ENCODE measurements at places on chromosomes 7 and 10. TPM values are rescaled to one million over a fixed set of nuclear protein-coding genes. Genes with fewer than 3 reads are reported as not detected.

The KCP gene
- 0.29 TPM for total RNA-seq

The PNLIPRP1 gene
- total RNA-seq, result not detected

DNA sequence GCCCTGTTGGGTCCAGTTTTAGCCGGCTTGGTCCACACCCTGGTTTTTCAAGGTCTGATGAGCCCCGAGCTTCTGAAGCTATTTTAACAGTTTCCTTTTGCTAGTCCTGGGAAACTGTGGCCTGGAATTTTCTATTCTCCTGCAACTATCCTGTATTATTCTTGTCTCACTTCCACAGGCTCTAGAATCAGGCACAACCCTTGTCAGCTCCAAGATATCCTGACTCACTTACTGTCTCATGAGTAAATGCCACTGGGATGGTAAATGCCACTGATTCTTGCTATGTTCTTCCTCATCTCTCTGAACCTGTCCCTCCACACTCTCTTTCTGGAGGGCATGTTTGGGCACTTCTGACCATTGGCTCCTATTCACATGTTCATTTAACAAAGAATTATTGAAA, 611.5 kb upstream of the IGFBP3 start:
- H3K27ac ChIP-seq, result no peak overlapping the region
- H3K27me3 ChIP-seq, result no peaks in the 10 kb centered on the region
- H3K4me3 ChIP-seq, result no peak overlapping the region
- DNase-seq, result no peak
- no peaks in the 10 kb centered on the region for H3K36me3 ChIP-seq
- H3K4me1 ChIP-seq, result no peaks in the 10 kb centered on the region

GRCh38 chr7:38241071-38241470, 32.4 kb downstream of the TARP start:
- peaks cover 21% of the 10 kb centered on the region for H3K4me1 ChIP-seq
- no peaks in the 10 kb centered on the region for H3K27me3 ChIP-seq
- no peak for DNase-seq
- H3K27ac ChIP-seq, result no peak overlapping the region
- H3K36me3 ChIP-seq, result peaks cover 2% of the 10 kb centered on the region

The DPYSL4 gene
- total RNA-seq, result 1.2 TPM

The CALN1 gene
- total RNA-seq, result not detected

- H3K4me3 ChIP-seq, result peak overlapping the region; percentile 73
- no peak for DNase-seq
- H3K36me3 ChIP-seq, result no peaks in the 10 kb centered on the region
- peaks cover 82% of the 10 kb centered on the region for H3K4me1 ChIP-seq
- H3K27ac ChIP-seq, result no peak overlapping the region
- no peaks in the 10 kb centered on the region for H3K27me3 ChIP-seq
These were observed 2.7 kb downstream of the ITGB1 start for GRCh38 chr10:32955299-32955772.

DNA sequence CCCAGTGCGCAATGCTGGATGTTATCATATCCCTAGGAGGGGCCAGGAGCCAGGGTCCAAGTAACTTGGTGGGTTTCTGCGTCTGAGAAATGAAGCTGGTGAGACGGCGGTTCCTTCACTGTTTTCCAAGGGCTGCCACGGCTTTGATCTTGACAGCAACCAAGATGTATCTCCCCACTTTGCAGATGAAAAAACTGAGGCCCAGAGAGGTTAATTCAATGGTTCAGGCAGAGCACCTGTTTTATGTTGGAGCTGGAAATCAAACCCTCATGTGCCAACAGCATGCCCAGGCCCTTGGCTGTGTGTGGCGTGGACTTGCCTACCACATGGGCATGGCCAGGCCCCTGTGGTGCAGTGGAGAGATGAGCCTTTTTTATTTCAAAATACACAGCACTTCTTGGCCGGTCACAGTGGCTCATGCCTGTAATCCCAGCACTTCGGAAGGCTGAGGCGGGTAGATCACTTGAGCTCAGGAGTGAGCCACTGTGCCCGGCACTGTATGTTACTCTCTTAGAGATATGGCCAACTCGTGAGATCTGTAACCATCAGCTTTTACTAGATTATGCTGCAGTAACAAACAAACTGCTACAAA, 225.2 kb upstream of the SH2B2 start:
- no peak overlapping the region for H3K4me3 ChIP-seq
- H3K36me3 ChIP-seq, result no peaks in the 10 kb centered on the region
- peaks cover 11% of the 10 kb centered on the region for H3K4me1 ChIP-seq
- no peak for DNase-seq
- no peaks in the 10 kb centered on the region for H3K27me3 ChIP-seq

The RSPH10B gene
- total RNA-seq, result not detected

- H3K27ac ChIP-seq, result no peak overlapping the region
- no peaks in the 10 kb centered on the region for H3K4me1 ChIP-seq
- no peak overlapping the region for H3K4me3 ChIP-seq
- no peaks in the 10 kb centered on the region for H3K27me3 ChIP-seq
- no peaks in the 10 kb centered on the region for H3K36me3 ChIP-seq
These were observed 205.9 kb upstream of the SEMA3D start for GRCh38 chr7:85392789-85393188.

DNA sequence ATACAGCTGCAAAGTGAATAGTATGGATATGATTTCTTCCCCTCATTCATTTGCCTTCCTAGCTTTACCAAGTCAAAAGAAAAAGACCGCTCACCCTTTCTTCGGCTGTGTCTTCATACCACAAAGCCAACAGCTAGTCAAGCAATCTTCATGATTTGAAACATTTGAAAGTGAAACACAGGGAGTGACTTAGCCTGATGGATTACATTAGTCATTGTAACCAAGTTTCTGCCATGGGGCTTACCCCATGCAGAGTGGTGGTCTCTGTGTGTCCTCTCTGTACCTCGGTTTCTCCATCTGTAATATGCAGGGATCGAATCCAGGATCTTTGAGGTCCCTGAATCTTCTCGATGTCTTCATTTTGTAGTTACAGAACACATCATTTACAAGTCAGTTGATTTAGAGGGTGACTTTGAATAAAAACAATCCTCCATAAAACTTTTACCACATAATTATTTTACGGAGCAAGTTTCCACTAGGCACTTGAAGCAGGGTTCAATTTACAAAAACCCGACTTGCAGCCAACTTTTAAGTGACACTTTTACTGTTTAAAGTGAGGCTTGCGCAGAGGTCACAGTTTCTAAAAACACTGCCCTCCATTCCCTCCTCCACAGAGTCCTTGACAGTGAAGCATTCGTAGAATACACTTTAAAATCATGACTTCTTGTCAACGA, 2.2 kb upstream of the LGI1 start:
- H3K4me3 ChIP-seq, result no peak overlapping the region
- H3K4me1 ChIP-seq, result peaks cover 21% of the 10 kb centered on the region
- no peaks in the 10 kb centered on the region for H3K36me3 ChIP-seq
- H3K27me3 ChIP-seq, result peaks cover 33% of the 10 kb centered on the region
- H3K27ac ChIP-seq, result no peak overlapping the region
- no peak for DNase-seq

DNA sequence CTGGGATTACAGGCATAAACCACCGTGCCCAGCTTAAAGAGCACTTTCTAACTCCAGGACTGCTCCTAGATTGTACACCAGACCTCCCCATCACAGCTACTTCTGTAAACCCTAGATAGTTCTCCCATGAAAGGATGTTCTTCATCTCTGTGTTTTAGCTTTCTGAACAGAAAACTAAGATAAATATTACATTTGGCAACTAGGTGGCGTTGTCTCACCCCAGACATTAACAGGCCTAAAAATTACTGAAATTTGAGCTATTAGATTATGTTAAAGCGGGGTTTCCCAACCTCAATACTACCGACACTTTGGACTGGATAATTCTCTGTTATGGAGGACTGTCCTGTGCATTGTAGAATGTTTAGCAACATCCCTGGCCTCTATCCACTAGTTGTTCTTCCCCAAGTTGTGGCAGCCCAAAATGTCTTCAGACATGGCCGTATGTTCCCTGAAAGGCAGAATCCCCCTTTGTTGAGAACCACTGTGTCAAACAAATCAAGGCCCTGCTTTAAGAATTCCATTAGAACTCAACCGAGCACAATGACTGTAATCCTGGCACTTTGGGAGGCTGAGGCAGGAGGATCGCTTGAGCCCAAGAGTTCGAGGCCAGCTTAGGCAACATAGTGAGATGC, 19.1 kb downstream of the ATOH7 start:
- H3K27ac ChIP-seq, result no peak overlapping the region
- no peaks in the 10 kb centered on the region for H3K27me3 ChIP-seq
- H3K4me3 ChIP-seq, result no peak overlapping the region
- H3K4me1 ChIP-seq, result peaks cover 2% of the 10 kb centered on the region

The CFAP69 gene
- total RNA-seq, result 0.77 TPM

GRCh38 chr7:773622-773915, 46.5 kb upstream of the PRKAR1B start:
- no peaks in the 10 kb centered on the region for H3K27me3 ChIP-seq
- peaks cover 30% of the 10 kb centered on the region for H3K36me3 ChIP-seq
- no peaks in the 10 kb centered on the region for H3K4me1 ChIP-seq
- no peak for DNase-seq
- no peak overlapping the region for H3K4me3 ChIP-seq

- no peaks in the 10 kb centered on the region for H3K27me3 ChIP-seq
- H3K27ac ChIP-seq, result no peak overlapping the region
- no peaks in the 10 kb centered on the region for H3K36me3 ChIP-seq
- H3K4me1 ChIP-seq, result no peaks in the 10 kb centered on the region
- DNase-seq, result no peak
These were observed 93.6 kb downstream of the GPR37 start for GRCh38 chr7:124672011-124672410.

- H3K4me1 ChIP-seq, result peaks cover 63% of the 10 kb centered on the region
- H3K4me3 ChIP-seq, result no peak overlapping the region
- no peak for DNase-seq
These were observed 6.4 kb downstream of the FBH1 start for GRCh38 chr10:5896208-5897052.

The GIMAP1 gene
- 119 TPM for total RNA-seq

The SLC39A12 gene
- total RNA-seq, result not detected

The LRRC18 gene
- not detected for total RNA-seq

DNA sequence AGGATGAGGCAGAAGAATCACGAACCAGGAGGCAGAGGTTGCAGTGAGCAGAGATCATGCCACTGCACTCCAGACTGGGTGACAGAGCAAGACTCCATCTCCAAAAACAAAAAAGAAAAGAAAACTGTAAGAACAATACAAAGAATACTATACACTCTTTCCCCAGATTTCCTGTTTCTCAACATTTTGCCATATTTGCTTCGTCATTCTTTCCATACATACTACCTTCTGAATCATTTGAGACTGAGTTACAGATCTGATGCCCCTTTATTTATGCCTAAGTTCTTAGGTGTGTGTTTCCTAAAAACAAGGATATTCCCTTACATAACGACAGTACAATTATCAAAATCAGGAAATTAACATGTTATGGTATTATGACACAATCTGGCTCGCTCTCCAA, 168.4 kb upstream of the CELF2 start:
- no peak overlapping the region for H3K27ac ChIP-seq
- H3K36me3 ChIP-seq, result no peaks in the 10 kb centered on the region
- peaks cover 65% of the 10 kb centered on the region for H3K27me3 ChIP-seq
- no peaks in the 10 kb centered on the region for H3K4me1 ChIP-seq
- DNase-seq, result no peak

- peaks cover 4% of the 10 kb centered on the region for H3K36me3 ChIP-seq
- DNase-seq, result no peak
These were observed 980 bp downstream of the ADAMTS14 start for GRCh38 chr10:70673043-70673928.

- DNase-seq, result no peak
- H3K27me3 ChIP-seq, result no peaks in the 10 kb centered on the region
- H3K4me3 ChIP-seq, result no peak overlapping the region
- H3K27ac ChIP-seq, result no peak overlapping the region
- H3K36me3 ChIP-seq, result no peaks in the 10 kb centered on the region
These were observed 146.0 kb upstream of the GNAI1 start for GRCh38 chr7:79988653-79989052.

- no peak overlapping the region for H3K27ac ChIP-seq
- peaks cover 94% of the 10 kb centered on the region for H3K36me3 ChIP-seq
- peaks cover 85% of the 10 kb centered on the region for H3K4me1 ChIP-seq
These were observed 18.2 kb downstream of the WAC start for GRCh38 chr10:28551086-28551485.

DNA sequence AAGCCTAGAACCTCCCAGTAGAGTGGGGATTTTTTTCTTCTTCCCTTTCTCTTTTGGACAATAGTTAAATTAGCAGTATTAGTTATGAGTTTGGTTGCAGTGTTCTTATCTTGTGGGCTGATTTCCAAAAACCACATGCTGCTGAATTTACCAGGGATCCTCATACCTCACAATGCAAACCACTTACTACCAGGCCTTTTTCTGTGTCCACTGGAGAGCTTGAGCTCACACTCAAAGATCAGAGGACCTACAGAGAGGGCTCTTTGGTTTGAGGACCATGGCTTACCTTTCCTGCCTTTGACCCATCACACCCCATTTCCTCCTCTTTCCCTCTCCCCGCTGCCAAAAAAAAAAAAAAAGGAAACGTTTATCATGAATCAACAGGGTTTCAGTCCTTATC, 5.4 kb downstream of the OPN1SW start:
- H3K4me1 ChIP-seq, result no peaks in the 10 kb centered on the region
- H3K27me3 ChIP-seq, result no peaks in the 10 kb centered on the region
- H3K36me3 ChIP-seq, result peaks cover 4% of the 10 kb centered on the region
- H3K4me3 ChIP-seq, result no peak overlapping the region
- no peak overlapping the region for H3K27ac ChIP-seq

DNA sequence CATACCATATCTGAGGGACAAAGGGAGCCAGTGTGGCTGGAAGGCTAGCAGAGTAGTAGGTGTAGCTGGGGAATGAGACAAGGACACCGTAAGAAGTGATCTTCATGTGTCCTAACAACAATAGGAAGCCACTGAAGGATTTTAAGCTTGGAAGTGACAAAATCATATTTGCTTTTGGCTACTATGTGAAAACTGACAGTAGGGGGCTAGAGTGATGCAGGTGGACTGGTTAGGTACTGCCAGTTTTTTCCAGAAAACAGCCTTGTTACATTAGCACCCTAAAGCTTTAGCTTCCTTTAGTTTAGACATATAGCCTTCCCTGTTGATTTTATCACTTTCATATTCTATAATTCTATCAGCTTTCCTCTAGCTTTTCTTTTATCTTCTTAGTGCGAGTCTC, 637.1 kb downstream of the ANKRD7 start:
- H3K4me3 ChIP-seq, result no peak overlapping the region
- no peak overlapping the region for H3K27ac ChIP-seq
- H3K27me3 ChIP-seq, result no peaks in the 10 kb centered on the region
- no peaks in the 10 kb centered on the region for H3K4me1 ChIP-seq
- no peak for DNase-seq

DNA sequence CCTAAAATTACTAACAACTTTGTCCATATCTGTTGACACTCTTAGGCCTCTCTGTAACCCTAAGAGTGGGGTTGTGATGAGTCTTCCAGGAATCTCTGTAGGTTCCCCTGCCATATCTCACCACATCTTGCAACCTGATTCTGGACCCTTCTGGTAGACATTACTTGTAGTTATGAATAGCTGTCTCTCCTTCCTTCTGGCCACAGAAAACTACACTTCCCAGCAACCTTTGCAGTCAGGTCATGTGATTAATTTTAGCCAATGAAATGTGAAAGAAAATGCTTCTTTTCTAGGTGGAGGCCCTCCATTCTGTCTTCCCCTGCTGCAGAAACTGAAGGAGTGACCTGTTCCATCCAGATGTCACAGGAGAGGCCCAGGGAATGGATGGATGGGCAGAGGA, 147.6 kb upstream of the AOAH start:
- DNase-seq, result no peak
- H3K36me3 ChIP-seq, result peaks cover 75% of the 10 kb centered on the region
- H3K4me3 ChIP-seq, result no peak overlapping the region
- H3K4me1 ChIP-seq, result peaks cover 8% of the 10 kb centered on the region
